ENCODE measurements at places on chromosomes 5 and 9. TPM values are rescaled to one million over a fixed set of nuclear protein-coding genes. Genes with fewer than 3 reads are reported as not detected.

LCN1 gene
- total RNA-seq = not detected

FAM120AOS gene
- 40.4 TPM for total RNA-seq

ZNF483 gene
- 1.0 TPM for total RNA-seq

ZFP2 gene
- total RNA-seq = 0.92 TPM

SERINC5 gene
- total RNA-seq = 6.7 TPM

TAF11L11 gene
- not detected for total RNA-seq

CTNND2 gene
- total RNA-seq = not detected

ZNF189 gene
- 14.6 TPM for total RNA-seq

SPATA31E1 gene
- not detected for total RNA-seq

TRPM6 gene
- not detected for total RNA-seq

NR2F1-AS1 gene
- 10.4 TPM for total RNA-seq

ASPN gene
- total RNA-seq = not detected

PCDH1 gene
- total RNA-seq = not detected

FCN2 gene
- not detected for total RNA-seq

GZMA gene
- not detected for total RNA-seq

TRIM7 gene
- total RNA-seq = 1.5 TPM

APBA1 gene
- 3.1 TPM for total RNA-seq

- DNase-seq = no peak
These were observed 12.6 kb upstream of the HOMER1 start for GRCh38 chr5:79526493-79526892.

DNA sequence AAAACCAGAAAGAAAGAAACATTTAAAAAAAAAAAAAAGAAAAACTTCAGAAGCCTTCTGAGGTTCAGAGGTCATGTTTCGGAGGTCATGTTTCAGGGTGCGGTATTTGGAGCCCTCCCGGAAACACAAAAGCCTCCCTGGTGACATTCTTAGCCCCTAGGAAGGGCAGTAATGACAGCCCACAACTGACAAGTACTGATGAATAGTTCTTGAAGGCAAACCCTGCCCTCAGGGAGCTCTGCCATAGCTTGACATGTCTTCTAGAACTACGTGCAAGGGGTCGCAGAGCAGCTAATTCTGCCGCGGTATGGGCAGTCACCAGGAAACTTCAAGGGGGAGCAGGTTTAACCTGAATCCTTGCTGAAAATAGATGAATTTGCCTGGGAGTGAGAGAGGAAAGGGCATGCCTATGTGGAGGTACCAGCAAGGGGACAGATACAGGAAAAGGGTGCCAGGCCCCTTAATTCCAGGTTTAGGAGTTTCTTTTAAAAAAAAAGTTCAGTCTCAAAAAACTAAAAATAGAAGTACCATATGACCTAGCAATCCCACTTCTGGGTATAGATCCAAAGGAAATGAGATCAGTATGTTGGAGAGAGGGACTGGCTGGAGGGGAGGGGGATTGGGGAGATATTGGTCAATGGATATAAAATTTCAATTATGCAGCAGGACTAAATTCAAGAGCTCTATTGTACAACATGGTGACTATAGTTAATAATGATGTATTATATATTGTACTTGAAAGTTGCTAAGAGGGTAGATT, 98.4 kb downstream of the C9orf152 start:
- no peak for DNase-seq

- DNase-seq = no peak
These were observed 127.1 kb downstream of the BNC2 start for GRCh38 chr9:16743375-16743774.

- DNase-seq = no peak
These were observed 62.5 kb downstream of the MRPL36 start for GRCh38 chr5:1736889-1737711.

- no peak for DNase-seq
These were observed at the start of gene CDH6 for GRCh38 chr5:31193591-31194467. Gene CDH6 (plus strand): TSS chr5:31193686. CDS start chr5:31267474, 73,788 bp downstream.

GRCh38 chr5:55324815-55325418, 17.1 kb downstream of the MTREX start:
- peak; percentile 52 for DNase-seq

DNA sequence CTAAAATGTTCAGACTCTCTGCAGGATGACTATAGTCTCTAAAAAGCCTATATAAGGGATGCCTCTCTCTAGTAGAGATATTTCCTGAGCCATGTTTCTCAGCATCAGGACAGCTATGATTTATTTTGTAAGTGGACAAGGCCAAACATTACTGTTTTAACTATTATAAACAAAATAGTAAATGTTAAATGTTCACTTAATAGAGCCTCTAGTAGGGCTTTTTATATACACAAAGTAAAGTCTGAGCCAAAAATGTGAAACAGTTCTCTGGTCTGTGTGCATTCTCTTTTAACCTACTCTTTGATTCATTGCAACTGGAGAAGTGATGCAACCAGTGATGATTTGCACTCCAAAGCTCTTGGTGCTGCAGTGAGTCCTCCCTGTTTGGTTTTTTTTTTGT, 220.5 kb downstream of the GDNF start:
- DNase-seq = peak; percentile 50

DNA sequence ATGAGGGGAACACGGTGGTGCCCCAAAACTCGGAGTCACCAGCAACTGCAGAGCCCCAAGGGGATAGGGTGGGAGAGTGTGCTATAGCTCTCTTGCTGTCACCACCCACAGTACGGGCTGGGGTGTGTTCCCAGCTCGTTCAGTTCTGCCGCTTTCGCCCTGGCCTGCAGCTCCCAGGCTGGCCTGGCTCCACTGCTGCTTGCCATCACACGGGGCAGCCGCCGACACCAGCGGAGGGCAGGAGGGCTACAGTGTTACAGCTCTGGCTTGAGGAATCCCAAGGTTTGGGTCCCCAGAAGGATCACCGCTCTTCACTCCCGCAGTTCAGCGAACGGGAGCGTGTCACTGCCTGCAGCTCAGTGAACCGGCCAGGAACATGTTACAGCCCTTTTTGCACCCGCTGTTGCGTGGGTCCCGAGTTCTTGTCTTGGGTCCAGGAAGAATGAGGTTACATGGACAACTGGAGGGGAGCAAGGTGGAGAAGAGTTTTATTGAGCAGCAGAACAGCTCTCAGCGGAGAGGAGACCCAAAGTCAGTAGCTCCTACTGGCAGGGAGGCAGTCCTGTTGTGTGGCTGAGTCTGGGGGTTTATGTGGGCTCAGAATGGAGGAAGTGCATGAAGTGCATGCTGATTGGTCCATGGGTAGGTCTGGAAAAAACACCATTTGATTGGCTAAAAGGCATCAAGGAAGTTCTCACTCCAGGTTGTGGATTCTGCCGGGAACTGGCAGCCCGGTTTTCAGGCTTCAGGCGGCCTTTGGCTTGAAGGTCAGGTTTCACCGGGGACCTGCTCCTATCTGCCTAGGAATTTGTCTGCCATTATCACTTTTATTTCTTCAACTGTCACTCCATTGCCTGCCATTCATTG, 113.4 kb downstream of the EHMT1 start:
- no peak for DNase-seq

GRCh38 chr9:137307255-137308056, 5.4 kb upstream of the NRARP start:
- no peak for DNase-seq

DNA sequence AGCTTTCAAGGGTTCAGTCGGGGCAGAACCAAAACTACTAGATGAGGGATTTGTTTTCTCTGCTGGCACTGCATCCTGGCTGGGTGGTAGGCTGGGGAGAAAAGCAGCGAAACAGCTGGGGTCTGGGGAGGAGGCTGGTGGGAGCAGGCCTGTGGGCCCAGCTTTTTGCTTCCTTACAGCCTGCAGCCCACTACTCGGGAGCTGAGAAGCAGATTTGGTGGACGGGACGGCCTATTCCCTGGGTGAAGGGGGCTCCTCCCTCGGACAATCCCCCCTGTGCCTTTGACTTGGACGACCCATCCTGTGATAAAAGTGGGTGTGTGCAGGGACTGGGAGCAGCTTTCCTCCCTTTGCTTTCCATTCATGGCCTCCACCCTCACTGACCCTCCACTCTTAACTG, 9.1 kb downstream of the NPR2 start:
- no peak for DNase-seq

- DNase-seq = no peak
These were observed 12.8 kb upstream of the UNC5A start for GRCh38 chr5:176797456-176798050.

- DNase-seq = no peak
These were observed 95.2 kb downstream of the APTX start for GRCh38 chr9:32906213-32906612.

DNA sequence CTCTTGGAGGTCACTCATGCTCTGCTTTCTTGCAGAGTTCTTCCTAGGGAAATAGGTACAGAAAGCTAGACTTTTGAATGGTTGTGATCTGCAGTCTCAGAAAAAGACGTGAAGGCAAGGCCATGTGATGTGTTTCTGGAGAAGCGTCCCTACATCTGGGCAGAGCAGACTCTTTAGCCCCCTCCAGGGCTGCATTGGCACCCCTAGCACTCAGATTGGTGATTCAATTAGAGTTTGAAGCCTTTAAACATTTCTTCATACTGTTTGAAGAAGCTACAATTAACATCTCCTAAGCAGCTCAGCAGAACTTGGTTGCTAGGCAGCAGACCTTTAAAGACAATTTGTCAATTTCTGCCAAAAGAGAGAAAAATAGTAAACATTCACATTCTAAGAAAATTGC, 21.6 kb downstream of the JADE2 start:
- DNase-seq = no peak

DNA sequence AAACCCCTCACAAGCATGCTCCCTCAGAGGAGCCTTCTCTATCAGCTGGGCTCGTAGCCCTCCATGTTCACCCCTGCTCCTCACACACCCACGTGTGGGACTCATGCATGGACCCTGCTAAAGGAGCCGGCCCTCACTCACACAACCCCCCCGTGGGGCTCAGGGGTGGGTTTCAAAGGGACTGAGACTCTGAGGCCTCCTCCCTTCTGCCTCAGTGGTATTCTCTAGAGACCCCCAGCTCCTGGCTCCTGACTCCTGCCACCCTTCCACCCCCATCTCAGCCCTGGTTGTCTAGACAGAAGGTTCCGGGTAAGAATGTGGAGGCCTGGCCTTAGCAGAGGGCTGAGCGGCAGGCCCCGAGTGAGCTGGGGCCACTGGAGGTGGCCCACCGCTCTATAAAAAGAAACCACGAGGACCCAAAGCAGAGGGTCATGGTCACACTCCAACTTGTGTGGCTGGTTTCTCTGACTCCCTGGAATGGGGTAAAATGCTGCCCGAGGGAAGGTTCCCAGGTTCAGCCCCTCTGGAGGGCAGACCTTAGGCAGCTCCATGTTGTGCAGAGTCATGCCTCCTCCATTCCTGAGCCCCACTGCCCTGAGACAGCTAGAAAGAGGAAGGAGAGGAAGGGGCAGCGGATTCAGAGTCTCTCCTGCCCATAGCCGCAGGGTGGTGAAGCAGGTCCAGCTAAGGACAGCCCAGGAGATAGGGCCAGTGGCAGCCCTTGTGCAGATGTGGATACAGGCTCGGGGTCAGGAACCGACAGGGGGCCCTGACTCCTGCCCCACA, 10.8 kb downstream of the SEPTIN8 start:
- no peak for DNase-seq

GRCh38 chr5:10528056-10528816, 35.6 kb upstream of the ANKRD33B start:
- no peak for DNase-seq

GRCh38 chr5:68435611-68436010, 220.1 kb downstream of the PIK3R1 start:
- no peak for DNase-seq

DNA sequence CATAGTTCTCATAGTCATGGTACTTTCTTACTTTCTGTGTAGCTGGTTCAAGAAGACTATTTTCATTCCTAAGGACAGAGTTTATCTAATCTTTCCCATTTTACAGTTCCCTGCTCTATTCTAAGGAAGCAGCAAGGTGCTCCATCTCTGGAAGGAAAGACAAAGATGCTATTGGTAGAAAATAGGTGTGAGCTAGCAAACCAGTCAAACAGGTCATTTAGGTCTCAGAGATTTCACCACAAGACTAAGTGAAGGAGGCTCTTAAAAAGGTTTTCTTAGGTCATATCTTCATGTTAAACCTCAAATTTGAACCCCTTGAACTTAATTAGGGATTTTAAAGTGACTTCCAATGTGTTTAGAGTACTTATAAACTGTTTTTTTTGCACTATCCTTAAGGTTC, 62.6 kb downstream of the ADAMTSL1 start:
- no peak for DNase-seq

GRCh38 chr9:81369121-81369520, 320.2 kb downstream of the TLE1 start:
- no peak for DNase-seq

- no peak for DNase-seq
These were observed 253.0 kb downstream of the CDH10 start for GRCh38 chr5:24391816-24392215.

DNA sequence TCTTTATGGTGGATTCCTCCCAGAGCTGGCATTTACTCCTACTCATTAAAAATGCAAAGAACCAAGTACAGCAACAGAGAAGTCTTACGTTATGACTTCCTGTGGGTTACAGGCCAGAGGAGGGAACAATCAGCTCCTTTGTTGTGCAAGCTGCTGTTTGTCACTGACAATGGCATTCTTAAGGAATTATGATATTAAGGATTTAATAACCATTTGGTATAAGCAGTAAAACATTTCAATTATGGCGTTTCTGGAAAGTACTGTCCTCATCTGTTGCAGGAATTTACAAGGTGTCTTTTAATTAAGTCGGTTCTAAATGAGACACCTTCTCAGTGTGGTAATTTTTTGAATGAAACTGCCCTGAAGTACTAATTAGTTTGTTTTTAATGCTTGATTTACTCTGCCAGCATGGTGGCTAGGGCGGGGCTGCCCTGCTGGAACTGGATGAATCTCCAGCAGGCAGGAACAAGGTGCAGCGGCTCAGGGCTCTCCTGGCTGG, 49.1 kb upstream of the VDAC1 start:
- peak; percentile 20 for DNase-seq

- DNase-seq = peak; percentile 68
These were observed 289.9 kb downstream of the KCTD16 start for GRCh38 chr5:144460600-144460999.

DNA sequence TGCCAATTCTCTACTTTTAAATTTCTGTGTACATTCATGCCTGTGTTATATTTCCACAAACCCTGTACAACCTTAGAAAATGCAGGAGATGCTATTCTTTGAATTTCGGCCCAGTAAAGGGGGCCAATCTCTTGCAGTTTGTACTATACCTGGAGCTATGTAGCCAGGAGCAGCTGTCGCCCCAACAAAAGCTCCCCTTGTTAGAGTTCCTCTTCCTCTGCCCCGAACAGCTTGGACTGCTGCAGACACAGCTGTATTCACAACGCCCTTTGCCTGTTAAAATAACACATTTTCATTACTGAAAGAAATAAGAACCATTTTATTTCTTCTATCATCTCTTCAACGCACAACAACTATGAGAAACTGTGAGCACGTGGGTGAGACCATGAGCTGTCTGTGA, 99.2 kb downstream of the GPR21 start:
- DNase-seq = no peak

DNA sequence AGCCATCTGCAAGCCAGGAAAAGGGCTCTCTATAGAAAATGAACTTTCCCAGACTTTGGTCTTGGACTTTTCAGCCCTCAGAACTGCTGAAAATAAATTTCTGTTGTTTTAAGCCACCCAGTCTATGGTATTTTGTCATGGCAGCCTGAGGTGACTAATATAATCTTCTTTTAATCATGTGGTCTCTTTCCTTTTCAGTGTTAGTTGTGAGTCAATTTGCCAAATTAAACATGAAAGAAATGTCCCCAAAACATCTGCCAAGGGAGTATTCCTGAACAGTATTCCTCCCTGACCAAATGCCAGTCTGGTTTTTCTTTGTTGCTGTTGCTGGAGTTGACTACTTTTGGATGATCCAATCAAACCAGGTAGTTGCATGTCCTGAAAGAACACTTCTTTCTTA, 4.7 kb upstream of the YTHDC2 start:
- DNase-seq = peak; percentile 49

Measured in LHCN-M2 (cell line).